ENCODE measurements at places on chromosomes 1 and 21.

DNA sequence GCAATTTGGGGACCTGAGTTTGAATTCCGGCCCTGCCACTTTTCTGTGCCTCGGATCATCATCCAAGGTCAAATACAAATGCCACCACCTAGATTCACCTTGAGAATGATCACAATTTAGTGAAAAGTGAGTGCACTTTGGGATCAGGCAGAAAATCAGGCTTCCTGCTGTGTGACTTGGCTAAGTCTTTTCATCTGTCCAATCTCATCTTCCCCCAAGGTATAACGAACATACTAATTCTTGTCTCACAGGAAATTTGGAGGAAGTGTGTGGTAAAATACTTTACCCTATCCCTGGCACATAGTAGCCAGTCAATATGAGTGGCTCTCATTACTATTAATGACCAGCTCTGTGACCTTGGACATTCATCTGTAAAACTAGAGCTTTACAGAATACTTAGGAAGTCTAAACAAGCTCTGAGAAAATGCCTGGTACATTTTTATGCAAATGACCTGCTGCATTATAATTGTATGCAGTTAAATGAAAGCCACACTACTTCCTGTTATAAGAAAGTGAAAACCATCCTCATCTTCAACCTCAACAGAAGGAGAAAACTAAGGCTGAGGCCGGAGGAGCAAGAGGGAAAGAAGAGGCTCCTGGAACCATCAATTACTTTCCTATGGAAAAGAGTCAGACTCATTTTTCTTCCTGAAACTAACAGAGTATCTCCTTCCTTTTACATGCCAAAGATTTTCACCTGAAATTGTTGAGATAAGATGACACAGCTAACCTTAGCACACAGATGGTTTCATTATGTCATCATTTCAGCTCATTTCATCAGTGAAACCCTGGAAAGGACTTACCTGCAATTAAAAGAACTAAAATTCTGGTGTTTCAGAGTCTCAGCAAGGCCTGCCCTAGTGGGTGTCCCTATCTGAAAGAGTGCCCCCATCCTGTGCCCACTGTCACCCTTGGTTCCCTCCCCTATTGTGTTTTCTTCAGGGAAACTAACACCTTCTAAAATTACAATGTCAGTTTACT is 32.6 kb upstream of the RGS8 start:
- no peak for DNase-seq

- peak; percentile 87 for DNase-seq
Observed at GRCh38 chr1:98323388-98323787, 338.1 kb upstream of the SNX7 start.

DNA sequence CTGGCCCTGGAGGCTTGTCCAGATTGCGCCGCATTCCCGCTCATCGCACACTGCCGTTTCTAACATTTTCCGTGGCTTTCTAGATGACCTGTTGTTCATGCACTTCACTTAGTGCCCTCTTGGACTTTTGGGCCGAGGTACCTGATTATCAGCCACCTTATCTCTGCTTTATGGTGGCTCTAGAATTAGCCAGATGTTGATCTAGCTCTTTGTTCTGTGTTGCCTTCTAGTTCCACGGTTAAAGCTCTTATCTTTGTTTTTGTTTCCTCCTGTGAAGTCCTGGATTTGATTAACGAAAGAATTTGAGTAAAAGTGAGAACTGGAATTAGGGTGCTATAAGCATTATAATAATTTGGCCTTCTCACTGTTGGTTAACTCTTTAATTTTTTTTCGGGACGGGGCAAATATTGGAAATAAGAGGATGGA is 945 bp downstream of the RNPEP start:
- no peak for DNase-seq

DNA sequence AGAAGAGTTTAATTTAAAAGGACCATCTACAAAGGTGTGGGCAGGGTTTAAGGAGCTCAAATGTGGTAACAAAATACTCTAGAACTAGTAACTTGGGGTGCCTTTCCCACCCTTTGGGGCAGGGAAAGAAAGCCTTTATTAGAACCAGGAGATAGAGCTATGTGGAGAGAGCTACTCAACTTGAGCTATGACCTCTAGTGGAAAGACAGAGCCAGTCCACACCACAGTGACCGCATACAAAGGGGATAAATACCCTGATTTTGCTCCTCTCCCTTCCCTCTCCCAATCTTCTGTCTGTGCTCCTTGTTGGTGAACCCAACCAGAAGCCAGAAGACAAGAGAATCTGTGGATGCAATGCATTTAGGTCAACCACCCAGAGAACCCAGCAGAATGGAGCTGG is 54.4 kb upstream of the JAK1 start:
- DNase-seq = no peak

GRCh38 chr1:77348549-77348948 is 66.7 kb downstream of the AK5 start:
- DNase-seq = no peak

All from fibroblast of skin of scalp (primary cell).